ENCODE measurements at places on chromosomes 3 and 15.

DNA sequence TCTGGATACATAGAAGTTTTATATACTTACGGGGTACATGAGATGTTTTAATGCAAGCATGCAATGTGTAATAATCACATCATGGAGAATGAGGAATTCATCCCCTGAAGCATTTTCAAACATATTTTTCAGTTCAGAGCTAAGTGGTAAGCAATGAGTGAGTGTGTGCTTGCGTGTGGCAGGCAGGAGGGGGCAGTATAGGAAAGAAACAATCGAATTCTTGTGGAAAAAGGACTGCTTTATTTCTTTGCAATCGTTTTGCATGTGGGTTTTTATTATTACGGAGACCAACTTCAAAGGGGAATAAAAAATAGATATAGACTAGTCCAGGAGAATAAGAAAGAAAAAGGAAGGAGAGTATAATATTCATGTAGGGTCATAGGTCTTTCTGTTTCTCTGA is 271.6 kb downstream of the CHL1 start:
- DNase-seq, result no peak

DNA sequence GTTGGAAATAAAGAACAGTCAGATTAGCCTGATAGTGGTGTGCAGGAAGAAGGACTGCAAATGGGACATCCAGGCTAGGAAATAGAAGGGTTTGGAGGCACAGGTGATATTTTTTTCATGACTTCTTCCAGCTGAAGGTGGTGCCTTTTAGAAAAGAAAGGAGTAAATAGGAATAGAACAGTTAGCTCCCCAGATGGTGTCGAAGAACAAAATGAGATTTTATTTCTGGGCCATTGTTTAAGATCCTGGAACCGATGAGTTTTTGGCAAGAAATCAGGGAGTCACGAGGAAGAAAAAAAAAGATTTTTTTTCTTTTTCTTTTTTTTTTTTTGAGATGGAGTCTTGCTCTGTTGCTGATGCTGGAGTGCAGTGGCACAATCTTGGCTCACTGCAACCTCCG is 9.8 kb upstream of the NCK1 start:
- no peak for DNase-seq

DNA sequence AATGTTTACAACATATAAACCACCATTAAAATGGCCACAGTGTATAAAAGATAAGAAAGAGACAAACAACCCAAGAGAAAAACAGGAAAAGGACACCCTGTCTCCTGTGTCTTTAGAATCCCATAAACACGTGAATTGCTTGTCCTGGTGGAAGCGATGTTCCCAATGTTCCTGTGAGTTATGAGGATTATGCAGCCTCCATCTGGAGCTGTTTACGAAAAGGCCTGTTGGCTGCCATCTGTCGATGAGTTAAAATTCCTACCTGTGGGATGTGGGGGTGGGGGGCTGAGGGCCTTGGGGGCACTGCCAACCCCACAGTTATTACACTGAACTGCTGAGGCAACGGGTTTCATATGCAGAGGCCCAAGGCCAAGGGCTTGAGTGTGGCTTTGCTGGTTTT is 13.6 kb downstream of the NISCH start:
- no peak for DNase-seq

DNA sequence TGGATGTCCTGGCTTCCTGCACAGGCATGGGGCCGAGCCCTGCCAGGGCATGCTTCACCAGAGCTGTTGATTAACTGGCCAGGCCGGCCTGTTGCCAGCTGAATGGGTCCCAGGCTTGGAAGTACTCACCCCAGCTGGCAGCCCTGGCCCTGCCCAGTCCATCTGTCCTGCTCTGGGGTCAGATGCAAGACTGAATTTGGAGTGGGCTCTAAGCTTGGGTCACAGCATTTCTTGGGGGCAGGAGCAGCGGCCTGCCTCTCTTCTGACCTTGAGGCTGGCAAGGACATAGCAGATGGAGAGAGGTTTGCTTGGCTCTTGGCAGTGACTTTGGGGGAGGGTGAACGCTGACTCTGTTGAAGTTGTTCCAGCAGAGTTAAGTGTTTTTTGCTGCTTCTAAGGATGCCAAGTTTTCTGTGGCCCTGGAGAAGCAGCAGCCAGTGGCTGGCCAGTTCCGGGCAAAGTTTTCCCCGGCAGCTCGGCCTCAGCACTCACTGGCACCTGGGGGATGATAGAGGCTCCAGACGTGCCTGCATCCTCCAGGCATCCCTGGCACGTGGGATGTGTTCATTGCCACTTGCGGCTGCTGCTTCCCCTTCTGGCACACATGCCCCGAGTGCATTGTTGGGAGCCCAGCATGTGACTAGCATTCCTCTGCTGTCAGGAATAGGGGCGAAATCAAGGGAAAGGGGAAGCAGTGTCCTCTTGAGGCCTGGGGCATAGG is 22.9 kb downstream of the PDIA5 start:
- peak; percentile 88 for DNase-seq

DNA sequence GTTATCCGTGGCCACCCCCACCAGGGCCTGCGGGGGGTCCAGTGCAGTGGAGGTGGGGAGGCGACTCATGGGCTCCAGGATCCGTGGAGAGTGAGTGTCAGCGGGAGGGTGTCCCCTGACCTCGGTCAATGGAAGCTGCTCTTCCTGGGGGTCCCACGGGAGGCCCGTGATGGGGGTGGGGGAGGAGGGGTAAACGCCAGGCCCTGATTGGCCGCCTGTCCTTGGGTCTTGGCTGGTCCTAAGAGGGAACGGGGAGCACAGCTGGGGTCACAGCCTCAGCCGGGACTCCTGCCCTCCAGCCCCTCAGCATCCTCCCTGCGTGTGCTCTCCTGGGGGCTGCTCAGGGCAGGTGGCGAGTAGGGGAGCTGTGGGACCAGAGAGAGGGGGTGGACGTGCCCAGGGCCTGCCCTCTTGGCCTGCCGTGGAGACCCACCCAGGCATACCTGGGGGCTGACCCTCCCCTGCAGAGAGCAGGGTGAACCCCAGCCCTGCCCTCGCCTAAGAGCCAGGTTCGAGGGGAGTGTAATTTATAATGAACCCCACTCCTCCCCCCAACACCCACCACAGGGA is 184.6 kb downstream of the GOLGA6L6 start:
- DNase-seq, result peak; percentile 44

DNA sequence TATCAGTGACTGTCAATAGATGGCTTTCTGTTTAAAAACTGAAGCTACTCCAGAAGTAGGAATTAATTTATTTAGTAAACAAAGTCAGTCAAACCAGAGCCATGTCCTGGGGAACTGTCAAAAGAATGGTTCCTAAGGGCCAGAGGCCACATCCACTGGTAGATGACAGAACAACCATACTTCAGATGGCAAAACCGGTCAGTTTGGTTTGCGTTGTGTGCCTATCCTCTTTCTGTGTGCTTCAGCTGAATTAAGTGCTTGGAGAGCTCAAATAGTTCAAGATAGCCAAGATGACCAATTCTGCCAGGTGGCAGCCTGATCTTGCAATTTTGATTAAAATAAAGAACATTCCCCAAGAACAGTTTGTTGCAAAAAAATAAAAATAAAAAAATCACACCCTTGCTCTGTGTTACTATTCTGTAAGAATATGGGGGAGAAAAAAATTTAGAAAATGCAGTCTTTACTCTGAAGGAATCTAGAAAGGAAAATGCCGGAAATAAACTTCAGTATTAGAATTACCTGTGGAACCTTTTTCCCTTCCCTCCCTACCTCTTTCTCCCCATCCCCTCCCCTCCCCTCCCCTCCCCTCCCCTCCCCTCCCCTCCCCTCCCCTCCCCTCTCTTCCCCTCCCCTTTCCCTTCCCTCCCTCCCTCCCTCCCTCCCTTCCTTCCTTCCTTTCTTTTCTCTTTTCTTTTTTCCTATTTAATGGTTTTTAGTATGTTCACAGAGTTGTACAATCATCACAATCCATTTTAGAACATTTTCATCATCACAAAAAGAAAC is 2.5 kb downstream of the MAP3K13 start:
- DNase-seq, result no peak

DNA sequence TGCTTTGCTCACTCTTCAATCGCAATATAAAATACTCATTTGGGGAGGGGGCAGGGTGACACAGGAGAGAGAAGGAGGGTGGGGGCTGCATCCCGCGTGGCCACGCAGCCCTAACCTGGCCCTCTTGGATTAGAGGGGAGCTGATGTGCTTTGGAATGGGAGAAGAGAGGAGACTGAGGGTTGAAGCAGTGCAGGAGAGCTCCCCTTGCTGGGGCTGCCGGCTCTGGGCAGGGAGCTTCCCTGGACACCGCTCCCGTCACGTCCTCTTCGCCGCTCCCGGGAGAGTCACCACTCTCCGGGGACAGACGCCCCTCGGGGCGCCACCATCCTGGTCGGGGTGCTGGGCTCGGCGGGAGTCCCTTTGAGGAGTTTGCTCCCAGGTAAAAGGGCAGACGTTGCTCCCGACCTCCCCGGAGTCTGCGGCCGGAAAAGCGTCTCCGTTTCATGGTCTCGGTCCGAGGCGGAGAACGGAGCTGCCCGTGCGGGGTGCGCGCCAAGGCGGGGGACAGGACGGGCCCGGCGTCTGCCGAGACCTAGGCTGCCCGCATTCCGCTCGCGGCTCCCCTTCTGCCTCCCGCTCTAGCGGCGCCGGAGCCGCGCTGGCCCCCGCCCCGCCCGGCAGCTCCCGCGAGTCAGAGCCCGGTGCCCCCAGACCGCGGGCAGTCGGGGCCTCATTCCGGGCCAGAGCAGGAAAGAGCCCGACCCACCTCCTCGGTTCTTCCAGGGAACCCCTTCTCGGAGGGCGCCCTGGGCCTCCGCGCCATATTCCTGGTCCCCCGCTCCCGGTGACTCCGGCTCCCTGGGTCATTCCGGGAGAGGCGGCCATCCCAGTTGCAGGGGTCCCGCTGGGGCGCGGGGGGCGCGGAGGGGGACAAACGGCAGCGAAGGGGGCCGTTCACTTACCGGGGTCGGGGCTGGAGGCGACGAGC is 603 bp downstream of the SLC7A14 start:
- DNase-seq, result peak; percentile 29

DNA sequence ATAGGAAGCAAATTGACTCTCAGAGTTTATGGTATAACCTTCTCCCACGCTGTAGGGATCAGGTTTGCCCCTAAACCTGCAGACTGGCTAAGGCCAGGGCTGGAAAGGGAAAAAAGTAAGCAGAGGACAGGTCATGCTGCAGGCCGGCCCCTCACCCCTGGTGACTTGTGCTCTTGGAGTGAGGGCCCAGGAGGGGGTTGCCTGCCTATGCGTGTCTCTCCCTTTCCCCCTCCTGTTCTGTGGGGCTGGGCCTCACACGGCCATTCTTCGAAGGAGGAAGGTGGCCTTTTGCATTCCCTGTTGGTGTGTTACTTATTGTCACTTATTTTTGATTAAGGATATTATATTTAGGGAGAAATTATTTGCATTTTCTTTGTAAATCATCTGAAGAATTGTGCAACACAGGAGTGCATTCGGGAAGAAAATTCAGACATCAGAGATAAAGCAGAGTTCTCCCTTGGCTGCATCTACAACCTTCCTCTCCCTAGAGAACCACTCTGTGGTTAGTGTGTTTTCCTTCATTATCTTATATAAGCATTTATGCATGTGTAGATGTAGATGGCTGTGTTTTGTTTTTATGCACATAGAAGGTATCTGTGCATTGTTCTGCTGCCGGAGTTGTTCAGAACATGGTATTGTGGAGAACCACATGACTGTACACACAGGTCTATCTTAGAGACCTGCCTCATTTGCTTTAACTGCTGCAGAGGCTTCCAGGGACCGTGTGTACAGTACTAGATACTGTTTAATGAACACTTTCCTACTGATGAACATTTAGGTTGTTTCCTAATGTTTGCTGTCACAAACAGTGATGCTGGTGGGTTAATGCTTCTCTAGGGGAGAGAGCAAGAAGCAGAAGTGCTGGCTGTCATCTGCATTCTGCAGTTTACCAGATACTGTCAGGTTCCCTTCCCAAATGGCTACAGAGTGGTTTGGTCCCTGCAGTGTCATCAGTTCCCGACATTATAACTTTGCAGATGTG is 133.5 kb downstream of the APBA2 start:
- DNase-seq, result no peak

- DNase-seq, result peak; percentile 90
Observed at GRCh38 chr3:52277071-52277964, 1.1 kb downstream of the WDR82 start.

GRCh38 chr3:14398797-14399106 is 3.7 kb upstream of the SLC6A6 start:
- no peak for DNase-seq

GRCh38 chr3:168952551-168952950 is 711.0 kb downstream of the MECOM start:
- DNase-seq, result no peak

GRCh38 chr3:29665688-29666087 is 384.8 kb downstream of the RBMS3 start:
- no peak for DNase-seq
